ENCODE measurements at places on chromosomes 12 and 14.

- peak; percentile 82 for DNase-seq
These were observed 40.9 kb downstream of the TSHR start for GRCh38 chr14:80996049-80996901.

DNA sequence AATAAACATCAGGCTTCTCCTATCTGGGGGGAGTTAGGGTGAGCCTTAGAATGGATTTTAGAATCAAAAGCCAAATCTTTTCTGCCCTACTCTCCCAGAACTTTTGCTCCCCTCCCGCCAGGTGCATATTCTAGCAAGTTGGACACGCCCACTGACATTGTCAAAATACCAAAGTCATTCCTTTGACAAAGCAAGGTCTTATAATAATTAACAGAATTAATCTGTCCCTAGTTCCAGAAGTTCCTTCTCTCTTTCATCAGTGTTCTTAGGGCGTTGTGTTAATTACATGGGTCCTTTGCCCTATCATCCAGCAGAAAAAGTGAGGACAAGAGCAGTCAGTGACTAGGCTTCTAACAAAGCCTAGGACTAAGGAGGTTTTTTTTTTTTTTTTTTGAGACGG, 2.4 kb downstream of the PRR13 start:
- no peak for DNase-seq

GRCh38 chr12:55930771-55931316, at the start of gene DGKA:
DGKA (plus strand) TSS chr12:55931162; CDS start chr12:55936504, 5,342 bp downstream.
- peak; percentile 67 for DNase-seq

GRCh38 chr14:35383569-35384454, 20.7 kb downstream of the NFKBIA start:
- DNase-seq: no peak

GRCh38 chr14:79690960-79691359, 520.3 kb downstream of the DIO2 start:
- DNase-seq: no peak

DNA sequence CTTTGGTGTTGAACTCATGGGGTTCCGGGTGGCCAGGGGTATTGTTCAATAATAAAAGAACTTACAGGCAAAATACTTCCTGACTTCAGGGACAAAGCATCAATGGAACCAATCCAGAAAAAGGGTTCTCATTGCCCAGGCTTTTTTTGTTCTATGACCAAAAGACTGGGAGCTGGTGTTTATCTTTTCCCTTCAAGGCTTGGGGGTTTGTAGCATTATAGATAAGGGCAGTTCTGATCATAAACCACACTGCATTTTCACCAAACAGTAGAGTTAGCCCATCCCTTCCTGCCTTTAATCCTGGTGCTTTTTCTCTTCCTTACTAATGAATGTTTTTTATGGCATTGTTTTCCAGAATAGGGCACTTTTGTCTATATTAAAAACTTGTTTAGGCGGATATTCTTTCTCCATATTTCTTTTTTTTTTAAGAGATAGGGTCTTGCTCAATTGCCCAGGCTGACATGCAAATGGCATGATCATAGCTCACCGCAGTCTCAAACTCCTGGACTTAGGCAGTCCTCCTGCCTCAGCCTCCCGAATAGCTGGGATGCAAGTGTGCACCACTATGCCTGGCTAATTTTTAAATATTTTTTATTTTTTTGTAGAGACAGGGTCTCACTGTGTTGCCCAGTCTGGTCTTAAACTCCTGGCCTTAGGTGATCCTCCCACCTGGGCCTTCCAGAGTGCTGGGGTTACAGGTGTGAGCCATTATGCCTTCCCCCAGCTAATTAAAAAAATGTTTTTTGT, 9.7 kb downstream of the FUT8 start:
- DNase-seq: no peak

DNA sequence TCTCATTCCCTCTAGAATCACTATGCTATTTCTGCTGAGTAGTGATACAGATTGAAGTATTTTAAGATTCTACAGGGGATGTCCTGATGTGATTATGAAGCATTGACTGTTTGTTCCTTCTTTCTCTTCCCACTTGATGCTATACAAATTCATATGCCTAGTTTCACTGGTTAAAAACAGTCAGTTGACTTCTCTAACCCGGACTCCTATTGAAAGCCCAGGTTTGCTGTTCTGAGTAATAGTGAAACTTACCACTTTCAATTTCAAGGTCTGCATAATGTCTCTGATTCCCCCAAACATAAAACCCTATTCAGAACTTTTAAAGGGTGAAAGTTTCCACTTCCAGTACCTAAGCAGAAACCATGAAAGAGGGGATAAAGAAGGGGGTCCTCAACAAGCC, 117.7 kb upstream of the RPL10L start:
- no peak for DNase-seq

DNA sequence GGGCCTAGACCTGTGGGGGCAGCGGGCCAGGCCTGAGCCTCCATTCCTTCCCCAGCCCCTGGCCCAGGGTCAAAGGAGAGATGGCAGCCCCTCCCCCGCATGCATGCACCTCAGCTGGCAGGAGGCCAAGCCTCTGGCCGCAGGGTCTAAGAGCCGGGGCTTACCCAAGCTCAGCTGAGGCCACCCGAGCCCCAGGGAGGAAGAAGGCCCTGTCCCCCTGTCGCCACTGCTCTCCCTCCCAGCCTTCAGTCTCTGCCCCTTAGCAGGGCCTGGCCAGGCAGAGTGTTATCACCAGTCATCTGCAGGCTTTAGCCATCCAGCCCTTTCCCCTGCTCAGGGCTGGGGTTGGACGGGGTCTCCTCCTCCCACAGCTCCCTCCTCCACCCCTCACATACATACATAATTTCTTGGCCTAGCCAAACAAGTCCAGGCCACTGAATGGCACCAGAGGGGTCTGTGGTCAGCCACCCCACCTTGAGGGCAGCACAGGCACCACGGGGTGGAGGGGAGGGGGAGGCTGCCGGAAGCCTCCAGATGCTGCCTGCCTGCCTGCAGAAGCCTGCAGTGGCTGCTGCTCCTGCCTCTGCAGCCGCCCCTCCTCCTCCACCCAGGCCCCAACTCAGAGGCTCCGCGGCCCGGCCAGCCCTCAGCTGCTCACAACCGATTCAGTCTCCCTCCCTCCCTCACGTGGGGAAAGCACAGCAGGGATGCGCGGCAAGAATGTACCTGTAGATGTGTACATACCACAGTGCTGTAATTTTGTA, 22.8 kb downstream of the RAB35 start:
- no peak for DNase-seq

GRCh38 chr14:70904373-70904772, 2.9 kb upstream of the PCNX1 start:
- DNase-seq: no peak

- DNase-seq: no peak
These were observed 104.0 kb upstream of the CPM start for GRCh38 chr12:69036999-69037398.

DNA sequence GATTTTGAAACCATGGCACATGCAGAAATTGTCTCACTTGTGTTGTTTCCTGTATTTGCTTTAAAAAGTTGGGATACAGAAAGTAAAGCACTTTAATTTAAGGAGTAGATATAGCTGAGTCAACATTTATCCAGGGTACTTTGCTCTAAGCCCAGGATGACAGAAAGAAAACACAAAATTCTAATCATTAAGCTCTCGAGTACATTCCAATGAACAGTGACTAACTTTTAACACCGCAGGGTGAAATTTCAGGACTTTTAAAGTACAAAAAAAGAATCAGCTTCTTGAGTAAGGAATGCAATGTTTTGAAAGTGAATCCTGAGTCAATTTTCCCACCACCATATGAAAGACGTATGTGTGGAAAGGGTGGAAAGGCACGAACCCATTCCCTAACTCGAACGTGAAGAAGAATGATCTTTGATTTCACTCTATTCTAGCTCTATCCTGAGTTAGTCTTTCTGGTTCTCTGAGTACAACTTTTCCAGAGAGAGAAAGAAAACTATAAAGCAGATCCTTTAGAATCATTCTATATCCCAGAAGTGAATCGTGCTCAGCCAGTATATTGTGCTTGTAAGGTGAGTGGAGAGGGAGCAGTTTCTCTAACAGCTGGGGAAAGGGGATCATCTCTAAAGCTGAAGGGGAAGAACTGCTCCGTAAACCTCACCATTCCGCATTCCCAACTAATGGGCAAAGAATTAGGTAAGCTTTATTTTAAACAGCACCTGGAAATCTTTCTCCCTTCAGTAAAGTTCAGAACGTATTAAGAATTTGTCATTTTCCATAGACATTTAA, 779.0 kb upstream of the FLRT2 start:
- DNase-seq: no peak

GRCh38 chr12:76470028-76470939, 89.3 kb downstream of the OSBPL8 start:
- peak; percentile 77 for DNase-seq

- DNase-seq: peak; percentile 56
These were observed 72.4 kb downstream of the TTC9 start for GRCh38 chr14:70714055-70714550.

- DNase-seq: no peak
These were observed 184.9 kb downstream of the ALG10B start for GRCh38 chr12:38501481-38501880.

GRCh38 chr12:18805516-18806248, 67.8 kb downstream of the CAPZA3 start:
- no peak for DNase-seq

DNA sequence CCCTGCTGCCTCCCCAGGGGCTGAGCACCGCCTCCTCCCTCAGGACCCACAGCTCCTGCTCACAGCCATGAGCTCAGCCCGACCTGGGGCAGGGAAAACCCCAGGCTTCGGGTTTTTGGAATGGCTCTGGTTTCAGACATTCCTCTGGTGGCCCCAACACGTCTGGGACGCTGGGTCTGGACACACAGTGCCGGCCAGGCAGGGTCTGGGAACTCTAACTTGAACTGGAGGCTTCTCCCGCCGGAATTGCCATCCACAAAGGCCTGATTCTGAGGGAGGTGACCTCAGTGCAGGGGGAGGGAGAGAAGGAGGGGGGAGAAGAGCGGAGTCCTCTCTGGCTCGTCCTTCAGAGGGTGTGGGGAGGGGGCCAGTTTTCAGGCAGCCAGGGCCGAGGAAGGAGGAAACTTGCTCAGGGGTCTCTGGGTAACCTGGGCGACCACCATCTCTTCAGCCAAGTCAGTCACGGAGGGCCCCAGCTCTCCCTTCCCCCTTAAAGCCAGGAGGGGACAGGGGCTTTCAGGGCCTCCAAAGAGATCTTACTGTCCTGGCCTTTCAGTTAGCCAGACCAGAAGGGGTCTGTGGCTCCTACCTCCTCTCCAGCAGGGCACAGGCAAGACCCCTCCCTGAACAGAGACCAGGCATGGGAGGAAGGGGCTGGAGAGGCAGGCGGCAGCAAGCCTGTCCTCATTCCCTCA, 19.4 kb downstream of the NCKAP5L start:
- peak; percentile 38 for DNase-seq

- DNase-seq: no peak
These were observed 6.8 kb downstream of the ENDOU start for GRCh38 chr12:47718531-47718930.

DNA sequence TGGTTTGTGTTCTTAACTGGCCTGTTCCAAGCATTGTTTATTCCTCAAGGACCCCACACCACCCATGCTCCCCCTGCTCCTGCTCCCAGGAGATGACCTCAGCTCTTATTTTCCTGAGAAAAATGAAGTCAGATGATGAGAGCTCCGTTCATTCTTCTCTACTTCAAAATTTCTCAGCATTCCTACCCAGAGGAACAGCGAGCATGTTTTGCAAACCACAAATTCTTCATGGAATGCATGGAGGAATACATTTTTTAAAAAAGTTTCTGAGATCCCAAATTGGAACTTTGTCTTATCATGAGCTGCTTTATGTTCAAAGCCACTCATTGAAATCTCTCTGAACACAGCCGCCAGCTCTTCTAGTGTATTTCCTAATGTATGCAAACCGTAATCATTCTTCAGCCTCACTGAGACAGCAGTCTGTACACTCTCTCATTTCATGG, 44.9 kb downstream of the SYNE2 start:
- peak; percentile 19 for DNase-seq

DNA sequence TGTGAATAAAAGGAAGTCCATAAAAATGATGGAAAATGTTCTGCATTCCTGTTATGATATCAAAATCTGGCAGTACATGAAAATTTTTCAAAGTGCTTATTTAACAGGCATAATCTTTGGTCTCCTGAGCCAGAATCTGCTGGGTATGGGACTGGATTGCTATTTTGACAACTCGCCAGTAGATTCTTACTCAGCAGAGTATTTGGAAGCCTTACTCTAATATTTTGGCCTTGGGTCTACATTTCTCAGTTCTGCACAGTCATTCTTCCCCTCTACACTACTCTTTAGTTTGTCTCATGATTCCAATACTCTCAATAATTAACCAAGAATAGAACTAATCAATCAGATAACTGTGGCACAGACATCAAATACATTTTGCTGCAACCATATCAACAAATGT, 1.1 kb upstream of the SLCO1B1 start:
- DNase-seq: no peak
